ENCODE measurements at places on chromosomes 5 and 9.

GRCh38 chr5:108303086-108303485 is 78.8 kb downstream of the FBXL17 start:
- DNase-seq = no peak

GRCh38 chr9:89534515-89535287 is 36.8 kb upstream of the SEMA4D start:
- no peak for DNase-seq

DNA sequence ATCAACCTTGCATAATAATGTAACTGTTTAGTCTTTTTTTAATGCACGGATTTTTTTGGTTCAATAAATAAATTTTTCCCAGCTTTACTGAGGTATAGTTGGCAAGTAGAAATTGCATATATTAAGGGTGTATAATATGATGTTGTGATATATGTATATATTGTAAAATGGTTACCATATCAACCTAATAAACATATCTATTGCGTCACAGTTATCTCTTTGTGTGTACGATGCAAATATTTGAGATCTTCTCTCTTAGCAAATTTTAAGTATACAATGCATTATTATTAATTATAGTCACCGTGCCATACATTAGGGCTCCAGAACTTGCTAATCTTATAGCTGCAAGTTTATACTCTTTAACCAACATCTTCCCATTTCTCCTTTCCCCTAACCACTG is 57.2 kb upstream of the TMEM161B start:
- DNase-seq = no peak

GRCh38 chr9:112174965-112175795 is at the start of gene SUSD1:
Gene SUSD1 (minus strand): TSS chr9:112175297. CDS start chr9:112175235, 62 bp downstream.
- DNase-seq = no peak

- DNase-seq = no peak
These were observed 74.0 kb downstream of the MRPS27 start for GRCh38 chr5:72245951-72246532.

GRCh38 chr5:145834554-145834916 is 607 bp downstream of the PRELID2 start:
- no peak for DNase-seq

GRCh38 chr5:164359260-164360255 is 854.1 kb downstream of the MAT2B start:
- DNase-seq = no peak

DNA sequence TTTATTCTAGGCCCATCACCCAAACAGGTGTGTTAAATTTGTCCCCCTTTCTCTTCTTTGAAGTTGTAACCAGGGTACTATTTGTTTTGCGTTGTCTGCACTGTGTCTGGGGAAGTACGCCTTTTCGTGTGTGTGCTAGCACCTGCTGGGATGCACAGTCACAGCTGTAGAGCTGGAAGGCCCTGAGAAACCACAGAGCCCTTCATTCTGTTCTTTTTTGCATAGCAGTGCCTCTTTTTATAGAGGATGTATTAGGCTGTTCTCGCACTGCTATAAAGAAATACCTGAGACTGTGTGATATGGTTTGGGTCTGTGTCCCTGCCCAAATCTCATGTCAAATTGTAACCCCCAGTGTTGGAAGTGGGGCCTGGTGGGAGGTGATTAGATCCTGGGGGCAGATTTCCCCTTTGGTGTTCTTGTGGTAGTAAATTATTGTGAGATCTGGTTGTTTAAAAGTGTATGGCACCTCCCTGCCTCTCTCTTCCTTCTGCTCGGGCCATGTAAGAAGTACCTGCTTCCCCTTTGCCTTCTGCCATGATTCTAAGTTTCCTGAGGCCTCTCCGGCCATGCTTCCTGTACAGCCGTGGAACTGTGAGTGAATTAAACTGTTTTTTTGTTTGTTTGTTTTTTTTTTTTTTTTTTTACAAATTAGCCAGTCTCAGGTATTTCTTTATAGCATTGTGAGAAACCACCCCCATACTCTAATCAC is 14.0 kb downstream of the SEC61B start:
- no peak for DNase-seq

- DNase-seq = peak; percentile 53
These were observed 162.3 kb upstream of the CYLC2 start for GRCh38 chr9:102832814-102833213.

GRCh38 chr5:34503379-34504253 is 152.5 kb upstream of the RAI14 start:
- no peak for DNase-seq

GRCh38 chr9:123485216-123485615 is 129.2 kb downstream of the CRB2 start:
- no peak for DNase-seq

GRCh38 chr5:7714119-7714518 is 136.8 kb downstream of the CFAP90 start:
- no peak for DNase-seq

GRCh38 chr5:172455511-172456061 is 1.3 kb upstream of the SH3PXD2B start:
- DNase-seq = peak; percentile 61

GRCh38 chr9:17854487-17854886 is 275.6 kb downstream of the SH3GL2 start:
- no peak for DNase-seq

GRCh38 chr5:116365006-116365496 is 209.6 kb downstream of the SEMA6A start:
- no peak for DNase-seq

GRCh38 chr9:385818-386398 is 171.2 kb downstream of the DOCK8 start:
- peak; percentile 70 for DNase-seq

GRCh38 chr9:132578367-132578932 is 4.0 kb upstream of the BARHL1 start:
- no peak for DNase-seq

GRCh38 chr5:116388564-116389258 is 185.9 kb downstream of the SEMA6A start:
- DNase-seq = no peak

GRCh38 chr5:22649074-22649473 is 204.1 kb downstream of the CDH12 start:
- peak; percentile 84 for DNase-seq

DNA sequence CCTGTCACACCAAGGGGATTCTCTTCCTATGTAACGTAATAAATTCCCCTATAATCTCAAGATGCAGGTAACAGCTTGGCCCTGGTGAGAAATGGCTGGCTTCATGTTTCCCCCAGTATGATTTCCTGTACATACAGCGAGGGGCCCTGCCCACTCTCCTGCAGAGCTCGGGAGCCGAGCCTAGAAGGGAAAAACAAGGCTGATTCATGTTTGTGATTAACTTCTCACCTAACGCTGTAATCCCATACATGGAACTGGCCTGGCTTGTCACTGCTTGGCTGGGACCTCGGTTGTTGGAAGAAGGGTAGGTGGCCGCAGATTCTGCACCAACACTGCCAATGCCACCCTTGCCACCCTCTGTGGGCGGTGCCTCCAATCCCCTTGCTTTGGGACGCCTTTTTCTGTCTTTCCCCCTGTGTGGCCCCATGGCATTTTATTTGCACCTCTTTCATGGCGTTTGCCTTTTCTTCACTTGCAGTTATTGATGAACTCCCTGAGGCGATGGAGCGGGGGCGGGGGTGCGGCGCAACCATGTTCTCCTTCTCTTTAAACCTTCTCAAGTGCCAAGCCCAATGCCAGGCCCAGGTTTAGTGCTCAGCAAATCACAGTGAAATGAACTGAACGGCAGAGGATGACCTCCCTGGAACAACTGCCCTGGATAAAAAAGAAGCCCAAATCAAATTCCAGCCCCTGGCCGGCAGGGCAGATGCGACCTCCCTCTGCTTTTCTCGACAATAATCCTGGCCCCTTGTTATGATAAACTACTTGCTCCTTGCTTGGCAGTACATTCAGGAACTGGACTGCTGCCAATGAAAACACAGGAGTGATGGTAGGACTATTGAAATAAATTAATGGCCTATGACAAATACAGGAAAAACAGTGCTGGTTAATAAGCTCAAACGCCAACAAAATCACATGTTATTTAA is 108.1 kb downstream of the TMEM174 start:
- no peak for DNase-seq

DNA sequence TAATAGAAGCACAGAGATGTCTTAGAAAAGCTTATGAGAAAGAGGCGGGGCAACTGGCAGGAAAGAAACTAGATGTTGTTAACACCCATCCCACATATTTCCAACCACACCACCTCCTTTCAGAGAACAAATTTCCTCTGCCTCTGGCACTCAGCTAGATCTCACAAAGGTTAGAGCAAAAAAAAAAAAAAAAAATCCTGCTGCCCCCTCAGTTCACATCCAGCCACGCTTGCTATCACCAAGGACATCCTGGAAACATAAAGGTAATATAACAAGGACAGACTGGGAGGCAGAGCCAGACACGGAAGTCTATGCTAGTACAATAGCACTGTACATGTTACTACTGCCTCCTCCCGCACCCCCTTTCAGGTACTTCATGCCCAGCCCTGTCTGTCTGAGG is 238.0 kb upstream of the PTGER4 start:
- no peak for DNase-seq

GRCh38 chr9:110316261-110317075 is 21.2 kb downstream of the TXNDC8 start:
- no peak for DNase-seq

- DNase-seq = no peak
These were observed 57.5 kb upstream of the PAPPA start for GRCh38 chr9:116096046-116096445.

DNA sequence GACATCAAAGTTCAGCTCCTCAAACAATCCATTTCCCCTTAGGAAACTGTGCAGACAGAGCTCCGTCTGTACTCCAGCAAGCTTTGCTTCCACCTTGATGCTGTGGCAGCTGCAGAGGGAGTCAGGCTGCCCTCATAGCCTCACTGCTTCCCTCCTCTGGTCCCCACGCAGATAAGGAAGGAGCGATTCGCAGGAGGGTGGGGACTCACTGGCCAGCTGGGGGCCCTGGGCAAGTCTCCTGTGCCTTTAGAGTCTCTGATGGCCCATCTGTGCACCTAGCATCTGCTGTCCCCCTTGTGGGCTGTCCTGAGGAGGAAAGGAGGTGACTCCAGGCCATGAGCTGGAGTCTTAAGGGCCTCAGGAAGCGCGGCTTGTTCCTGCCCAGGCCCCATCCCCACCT is 121.5 kb downstream of the ENTREP1 start:
- no peak for DNase-seq

GRCh38 chr9:122307925-122308324 is 43.2 kb downstream of the MRRF start:
- DNase-seq = no peak

GRCh38 chr5:32358611-32359010 is 45.9 kb upstream of the MTMR12 start:
- DNase-seq = no peak

DNA sequence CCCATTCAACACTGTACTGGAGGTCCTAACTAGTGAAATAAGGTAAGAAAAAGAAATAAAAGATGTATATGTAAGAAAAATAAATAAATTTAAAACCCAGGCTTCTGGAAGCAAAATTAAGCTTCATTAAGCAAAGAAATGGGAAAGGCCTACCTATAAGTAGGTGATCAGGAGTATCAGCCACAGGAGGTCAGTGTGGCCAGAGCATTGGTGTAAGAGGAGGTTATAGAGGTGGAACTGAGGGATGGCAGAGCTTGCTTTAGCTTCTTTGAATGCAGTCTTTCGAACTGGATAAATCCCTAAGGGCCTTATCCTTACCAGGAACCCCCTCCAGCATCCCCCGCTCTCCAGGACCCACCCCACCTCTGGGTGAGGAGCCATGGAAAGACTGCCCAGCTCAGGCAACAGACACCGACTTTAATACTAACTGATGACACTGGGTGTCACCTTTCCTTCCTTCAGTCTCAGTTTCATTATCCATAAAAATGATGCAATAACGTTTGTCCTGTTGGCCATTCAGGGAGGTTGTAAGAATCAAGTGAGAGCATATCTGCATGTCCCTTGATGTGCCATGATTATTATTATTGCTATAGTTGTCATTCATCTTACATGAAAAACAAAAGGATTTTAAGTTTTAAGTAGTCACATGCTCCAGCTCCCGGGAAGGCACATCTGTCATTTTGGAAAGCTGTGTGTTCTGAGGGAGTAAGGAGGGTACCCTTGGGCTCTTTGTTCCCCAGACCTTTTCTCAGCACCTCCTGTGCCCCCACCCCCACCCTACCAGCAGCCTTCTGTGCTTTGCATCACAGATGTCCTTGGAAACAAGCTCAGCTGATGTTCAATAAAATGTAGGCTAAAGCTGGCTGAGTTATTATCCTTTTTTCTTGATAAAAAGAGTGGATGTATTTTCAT is 50.8 kb upstream of the CTNNA1 start:
- DNase-seq = peak; percentile 17

DNA sequence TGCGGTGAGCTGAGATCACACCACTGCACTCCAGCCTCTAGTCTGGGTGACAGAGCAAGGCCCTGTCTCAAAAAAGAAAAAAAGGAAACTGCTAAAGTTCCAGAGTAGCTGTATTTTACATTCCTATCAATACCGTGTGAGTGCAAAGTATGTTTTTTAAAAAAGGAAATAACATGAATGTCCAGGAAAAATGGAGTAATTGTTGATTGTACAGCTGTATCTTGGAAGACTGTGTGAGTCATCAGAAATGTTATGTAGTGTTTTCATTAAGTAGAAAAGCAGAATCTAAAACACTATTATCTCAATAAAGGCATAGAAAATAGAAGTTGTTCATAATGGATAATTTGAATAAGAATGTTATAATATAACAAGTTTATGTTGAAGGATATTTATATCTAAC is 53.9 kb downstream of the ZCCHC7 start:
- no peak for DNase-seq

Data from SK-MEL-5 (cell line).